Renal pelvis (tissue), 12 donors: ENCODE measurements at places on chromosomes 5 and 9. TPM values are rescaled to one million over a fixed set of nuclear protein-coding genes. Genes with fewer than 3 reads are reported as not detected.

DNA sequence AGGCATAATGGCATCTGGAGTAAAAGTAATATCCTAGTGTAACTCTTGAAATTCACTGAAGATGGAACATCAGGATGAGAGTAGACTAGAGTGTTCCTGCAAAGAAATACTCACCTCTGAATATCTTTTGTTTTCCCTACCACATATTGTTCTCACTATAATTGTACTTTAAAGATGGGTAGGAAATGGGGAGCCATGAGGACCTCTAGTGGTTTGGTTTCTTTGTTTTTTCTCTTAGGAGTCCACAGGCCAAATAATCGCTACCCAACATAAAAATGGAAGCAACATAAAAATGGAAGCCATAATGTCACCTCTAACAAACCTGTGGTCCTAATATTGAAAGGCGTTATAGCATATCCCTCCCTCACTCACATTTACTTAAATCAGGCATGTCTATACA lies 2375.8 kb downstream of the MAT2B start:
- no peak for DNase-seq

DNA sequence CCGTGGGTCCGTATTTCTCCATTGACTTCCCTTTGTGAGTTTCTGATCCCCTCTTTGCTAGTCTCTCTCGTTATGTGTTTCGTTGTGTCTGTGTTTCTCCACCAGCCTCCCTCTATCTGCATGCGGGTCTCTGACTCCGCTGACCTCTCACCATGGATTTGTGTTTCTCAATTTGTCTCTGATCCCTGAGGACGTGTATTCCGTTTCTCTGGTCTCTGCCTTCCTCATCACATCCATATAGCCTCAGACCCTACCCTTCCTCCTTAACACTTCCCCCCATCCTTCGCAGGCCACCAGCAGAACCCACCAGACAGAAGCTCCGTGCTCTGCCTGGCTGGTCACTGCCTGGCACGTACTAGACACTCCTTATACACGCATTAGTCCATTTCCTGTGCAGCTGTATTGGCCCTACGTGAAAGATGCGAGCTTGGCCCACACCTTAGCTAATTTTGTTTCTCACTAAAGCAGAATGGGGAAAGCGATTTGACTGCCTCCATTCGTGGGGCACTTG lies 631 bp downstream of the B4GALT7 start:
- no peak for DNase-seq

DNA sequence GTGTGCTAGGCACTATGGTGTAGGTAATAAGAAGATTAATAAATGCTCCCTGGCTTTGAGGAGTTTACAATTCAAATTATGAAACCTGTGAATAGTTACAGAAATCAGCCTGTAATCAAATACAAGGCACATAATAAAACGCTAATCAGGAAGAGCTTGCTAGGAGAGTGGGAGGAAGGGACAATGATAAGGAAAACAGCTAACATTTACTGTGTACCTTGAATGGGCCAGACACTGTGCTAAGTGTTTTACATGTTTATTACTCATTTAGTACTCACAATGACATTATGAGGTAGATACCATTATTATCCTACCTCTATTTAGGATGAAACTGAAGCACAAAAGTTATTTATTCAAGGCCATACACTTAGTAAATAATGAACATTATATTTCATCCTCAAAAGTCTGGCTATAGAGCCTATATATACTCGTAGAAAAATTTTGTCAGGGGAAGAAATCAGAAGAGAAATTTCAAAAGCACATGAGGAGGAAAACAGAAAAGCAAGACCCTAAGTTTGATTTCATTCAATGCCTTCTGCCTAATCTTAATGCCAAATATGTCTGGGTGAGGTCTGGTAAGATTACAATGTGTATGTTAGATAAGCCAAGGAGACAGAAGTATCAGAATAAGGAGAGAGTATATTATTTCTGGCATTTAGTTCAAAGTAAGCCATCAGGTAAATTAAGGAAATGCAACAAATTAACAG lies 35.9 kb downstream of the AFF4 start:
- DNase-seq: no peak

- DNase-seq: no peak
Measured at GRCh38 chr9:129504404-129504803, 116.5 kb downstream of the C9orf50 start.

GRCh38 chr9:93193388-93194220 lies 9.7 kb downstream of the WNK2 start:
- DNase-seq: no peak

- DNase-seq: no peak
Measured at GRCh38 chr5:100889165-100889743, 13.8 kb downstream of the ST8SIA4 start.

- no peak for DNase-seq
Measured at GRCh38 chr9:72950875-72951442, 1.9 kb downstream of the ALDH1A1 start.

GRCh38 chr5:78671609-78672008 lies 23.0 kb upstream of the LHFPL2 start:
- no peak for DNase-seq

DNA sequence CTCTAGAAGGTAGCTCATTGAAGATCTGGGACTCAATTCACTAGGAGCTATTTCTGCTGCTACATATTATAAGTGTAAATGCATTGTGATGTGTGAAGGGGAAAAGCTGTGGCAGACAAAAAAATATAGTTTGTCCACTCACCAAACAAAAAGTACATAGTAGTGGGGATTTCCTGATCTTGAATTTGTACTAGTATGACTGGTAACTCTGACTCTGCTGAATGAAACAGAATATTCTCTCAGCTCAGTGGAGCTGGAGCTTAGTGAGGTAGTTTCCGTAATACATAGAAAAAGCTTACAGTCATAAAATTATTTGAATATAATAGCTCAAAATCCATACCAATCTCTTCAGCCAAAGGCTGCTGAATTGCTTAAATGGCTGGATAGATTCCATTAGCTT lies 455.6 kb upstream of the CD180 start:
- DNase-seq: no peak

DNA sequence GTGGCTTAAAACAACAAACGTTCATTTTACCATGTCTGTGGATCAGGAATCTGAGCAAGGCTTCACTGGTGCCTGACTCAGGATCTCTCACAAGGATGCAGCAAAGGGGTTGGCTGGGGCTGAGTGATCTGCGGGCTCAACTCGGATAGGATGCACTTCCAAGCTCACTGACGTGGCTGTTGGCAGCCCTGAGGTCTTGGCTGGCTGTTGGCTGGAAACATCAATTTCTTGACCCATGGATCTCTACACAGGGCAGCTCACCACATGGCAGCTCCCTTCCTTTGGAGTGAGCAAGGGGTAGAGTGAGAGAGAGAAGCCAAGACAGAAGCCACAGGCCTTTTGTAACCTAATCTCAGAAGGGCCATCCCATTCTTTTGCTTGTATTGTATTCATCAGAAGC lies 202.1 kb downstream of the NXNL2 start:
- no peak for DNase-seq

DNA sequence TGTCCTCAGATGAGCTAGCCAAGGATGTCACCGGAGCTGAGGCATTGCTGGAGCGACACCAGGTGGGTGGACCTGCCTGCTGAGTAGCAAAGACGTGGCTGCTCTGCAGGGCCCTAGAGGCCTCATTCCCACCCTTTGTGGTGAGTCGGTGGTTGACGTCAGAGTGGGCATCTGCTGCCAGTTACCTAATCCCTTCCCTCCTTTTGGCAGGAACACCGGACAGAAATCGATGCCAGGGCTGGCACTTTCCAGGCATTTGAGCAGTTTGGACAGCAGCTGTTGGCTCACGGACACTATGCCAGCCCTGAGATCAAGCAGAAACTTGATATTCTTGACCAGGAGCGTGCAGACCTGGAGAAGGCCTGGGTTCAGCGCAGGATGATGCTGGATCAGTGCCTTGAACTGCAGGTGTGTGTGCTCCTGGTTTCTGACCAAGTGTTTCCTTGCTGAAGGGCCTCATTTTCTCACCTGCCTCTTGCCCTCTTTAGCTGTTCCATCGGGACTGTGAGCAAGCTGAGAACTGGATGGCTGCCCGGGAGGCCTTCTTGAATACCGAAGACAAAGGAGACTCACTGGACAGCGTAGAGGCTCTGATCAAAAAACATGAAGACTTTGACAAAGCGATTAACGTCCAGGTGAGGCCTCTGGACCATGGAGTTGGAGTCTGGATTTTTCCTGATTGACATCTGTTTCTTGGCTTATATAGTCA lies 48.9 kb downstream of the DYNC2I2 start:
- DNase-seq: no peak

The PCDHA8 gene
- not detected for polyA plus RNA-seq

The TLX3 gene
- not detected for polyA plus RNA-seq

The TOR1B gene
- 21.1 TPM for polyA plus RNA-seq

The IL9 gene
- polyA plus RNA-seq: not detected
